ENCODE measurements at places on chromosomes 13 and 19.

- DNase-seq, result peak; percentile 46
Measured at GRCh38 chr13:25253702-25254101, 33.6 kb downstream of the MTMR6 start.

DNA sequence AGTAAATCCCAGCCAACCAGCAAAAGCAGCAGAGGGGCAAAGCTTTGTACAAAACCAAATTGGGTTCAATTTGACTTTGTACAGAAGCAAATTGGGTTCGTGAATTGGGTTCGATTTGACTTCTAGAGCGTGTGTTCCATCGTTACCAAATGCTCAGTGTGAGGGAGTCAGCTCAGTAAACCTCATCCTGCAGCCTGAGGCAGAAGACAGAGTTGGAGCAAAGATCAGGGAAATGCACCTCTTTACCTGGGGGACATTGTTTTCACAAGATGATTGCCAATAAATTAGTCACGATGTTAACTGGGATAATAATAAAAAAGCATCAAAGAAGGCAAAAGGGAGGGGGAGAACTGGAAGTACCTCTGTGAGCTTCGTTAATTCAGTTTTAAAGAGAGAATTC is 1.5 kb downstream of the RAB20 start:
- DNase-seq, result no peak

DNA sequence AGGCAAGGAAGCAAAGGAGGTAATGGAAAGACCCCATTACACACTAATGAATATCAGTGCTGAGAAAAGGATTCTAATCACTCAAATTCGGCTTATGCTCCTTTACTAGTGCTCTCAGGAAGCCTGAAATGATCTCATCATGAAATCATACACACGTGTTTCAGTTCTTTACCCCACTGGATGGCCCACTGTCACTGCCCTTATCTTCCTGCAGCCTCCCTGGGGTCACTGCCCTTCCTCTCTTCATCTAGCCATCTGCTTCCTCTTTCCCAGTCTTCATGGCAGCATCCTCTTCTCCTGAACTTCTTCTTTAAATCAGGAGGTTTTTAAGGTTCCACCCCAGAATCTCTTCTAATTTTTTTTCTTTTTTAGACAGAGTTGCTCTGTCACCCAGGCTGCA is 27.9 kb upstream of the EEF1AKMT1 start:
- no peak for DNase-seq

DNA sequence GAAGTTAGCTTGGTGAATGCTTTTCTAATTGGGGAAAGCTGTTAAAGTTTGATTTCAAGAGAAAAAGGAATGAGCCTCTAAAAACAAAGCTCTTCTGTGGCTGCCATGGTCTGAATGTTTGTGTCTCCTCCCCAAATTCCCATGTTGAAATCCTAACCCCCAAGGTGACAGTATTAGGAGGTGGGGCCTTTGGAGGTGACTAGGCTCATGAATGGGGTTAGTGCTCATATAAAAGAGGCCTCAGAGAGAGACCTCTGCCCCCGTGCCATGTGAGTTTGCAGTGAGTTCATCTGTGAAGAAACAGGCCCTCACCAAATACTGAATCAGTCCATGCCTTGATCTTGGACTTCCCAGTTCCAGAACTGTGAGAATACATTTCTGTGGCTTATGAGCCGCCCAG is 56.5 kb downstream of the ARHGEF7 start:
- DNase-seq, result peak; percentile 9

GRCh38 chr19:35725216-35725861 is 7.5 kb downstream of the KMT2B start:
- no peak for DNase-seq

DNA sequence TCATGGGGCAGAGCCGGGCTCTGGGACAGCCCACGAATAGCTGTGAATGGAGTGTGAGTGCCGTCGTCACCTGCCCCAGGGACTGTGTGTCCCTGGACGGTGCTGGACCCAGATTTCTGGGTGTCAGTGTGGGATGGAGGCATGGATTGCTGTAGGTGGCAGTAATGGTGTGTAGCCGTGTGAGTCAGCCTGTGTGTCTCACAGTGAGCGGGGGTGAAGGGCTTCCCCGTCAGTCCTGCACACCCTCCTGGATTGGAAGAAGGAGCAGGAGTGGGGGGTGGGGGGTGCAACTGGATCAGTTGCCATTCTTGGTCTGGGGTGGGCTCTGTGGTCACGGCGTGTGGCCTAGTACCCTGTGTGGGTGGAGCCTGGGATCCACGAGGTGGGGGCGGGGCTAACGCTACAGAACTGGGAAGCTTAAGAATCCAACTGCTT is 6.5 kb upstream of the LTBP4 start:
- no peak for DNase-seq

GRCh38 chr19:35029737-35030256 is 473 bp upstream of the SCN1B start:
- DNase-seq, result no peak

- DNase-seq, result no peak
Measured at GRCh38 chr13:93289842-93290241, 63.2 kb downstream of the GPC6 start.

DNA sequence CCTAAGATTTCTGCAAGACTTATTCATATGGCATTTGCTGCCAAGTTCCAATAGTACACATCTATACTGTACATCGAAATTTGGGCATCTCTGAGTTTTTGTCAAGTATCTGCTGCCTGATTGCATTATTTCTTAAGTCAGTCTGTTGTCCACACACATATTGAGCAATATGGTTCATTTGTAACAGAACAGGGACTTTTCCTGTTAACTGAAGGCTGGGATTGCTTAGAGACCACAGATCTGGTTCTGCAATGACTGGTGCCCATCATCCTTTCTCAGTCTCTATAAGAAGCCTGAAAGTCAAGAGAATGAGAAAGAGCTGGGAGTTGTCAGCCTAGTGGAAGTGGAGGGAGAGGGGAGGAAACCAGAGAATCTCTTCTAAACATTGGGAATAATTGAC is 22.5 kb upstream of the MYCBP2 start:
- no peak for DNase-seq
